Astrocyte of the cerebellum (primary cell): ENCODE measurements at places on chromosomes 12 and 14.

DNA sequence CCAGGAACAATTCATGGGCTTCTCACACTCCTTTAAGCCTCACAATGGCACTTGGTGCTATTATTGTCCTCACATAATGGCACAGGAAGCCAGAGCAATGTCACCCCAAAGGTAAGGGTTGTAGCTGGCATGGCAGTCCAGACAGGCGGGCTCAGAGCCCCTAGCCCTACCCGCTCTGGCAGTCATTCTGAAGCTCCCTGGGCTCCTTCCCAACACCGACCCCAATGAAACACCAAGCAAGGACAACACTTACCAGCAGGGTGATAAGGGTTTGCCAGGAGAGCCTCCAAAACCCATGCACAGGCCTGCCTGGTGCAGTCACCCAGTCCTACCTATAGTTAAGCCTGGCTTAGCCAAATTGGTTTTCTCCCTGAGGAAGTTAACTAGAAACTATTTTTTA is 30.8 kb downstream of the MAX start:
- DNase-seq: no peak

DNA sequence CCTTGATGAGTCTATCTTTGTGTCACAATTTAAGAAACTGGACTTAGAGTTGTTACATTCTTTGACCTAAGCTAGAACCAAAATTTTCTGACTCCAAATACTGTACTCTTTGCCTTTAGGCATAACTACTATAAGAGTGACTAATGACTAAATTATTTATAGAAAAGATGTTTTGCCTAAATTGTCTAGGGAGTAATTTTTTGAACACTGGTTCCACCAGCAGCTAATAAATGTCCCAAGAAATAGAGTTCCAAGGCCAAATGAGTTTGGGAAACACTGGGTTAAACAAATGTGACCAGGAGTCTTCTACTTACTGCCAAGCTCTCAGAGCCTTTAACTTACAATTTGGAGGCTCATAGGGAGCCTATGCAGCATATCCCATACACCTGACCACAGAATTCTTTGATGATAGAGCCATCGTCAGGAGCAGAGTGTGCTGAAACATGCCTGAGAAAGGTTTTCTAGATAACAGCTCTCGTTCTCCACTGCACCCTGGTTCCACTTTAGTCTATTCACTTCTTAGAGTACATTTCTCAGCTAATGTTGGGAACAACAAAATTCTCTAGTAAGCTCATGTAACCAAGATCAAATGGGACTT is 215.9 kb upstream of the HMGA2 start:
- no peak for DNase-seq

DNA sequence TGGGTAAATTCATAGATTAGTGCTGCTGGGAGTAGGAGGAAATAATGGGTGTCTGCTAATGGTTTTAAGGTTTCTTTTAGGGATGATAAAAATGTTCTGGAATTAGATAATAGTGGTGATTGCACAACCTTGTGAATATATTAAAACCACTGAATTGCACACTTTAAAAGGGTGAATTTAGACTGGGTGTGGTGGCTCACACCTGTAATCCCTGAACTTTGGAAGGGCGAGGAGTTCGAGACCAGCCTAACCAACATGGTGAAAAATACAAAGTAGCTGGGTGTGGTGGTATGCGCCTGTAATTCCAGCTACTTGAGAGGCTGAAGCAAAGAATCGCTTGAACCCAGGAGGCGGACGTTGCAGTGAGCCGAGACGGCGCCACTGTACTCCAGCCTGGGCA is 1.3 kb downstream of the RAD52 start:
- no peak for DNase-seq

- no peak for DNase-seq
Observed at GRCh38 chr12:11535127-11535526, 114.3 kb upstream of the ETV6 start.

- DNase-seq: no peak
Observed at GRCh38 chr14:91227183-91227628, 17.3 kb downstream of the GPR68 start.

DNA sequence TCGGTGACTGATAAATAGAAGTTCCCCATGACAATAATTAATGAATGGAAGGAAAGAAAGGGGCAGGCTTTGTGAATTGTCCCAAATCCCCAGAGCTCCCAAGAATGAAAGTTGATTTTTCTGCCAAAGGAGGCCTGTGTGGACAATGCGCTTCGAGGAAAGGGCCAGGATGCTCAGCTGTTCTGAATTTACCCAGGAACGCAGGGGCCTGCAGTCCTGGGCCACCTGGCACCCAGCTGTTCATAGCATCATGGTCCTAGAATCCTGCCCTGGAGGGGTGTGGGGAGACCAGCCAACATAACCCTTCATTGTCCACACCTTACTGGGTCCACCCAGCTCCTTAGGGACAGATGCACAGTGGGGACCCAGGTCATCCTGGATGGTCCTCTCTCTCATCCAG is 587.5 kb downstream of the BCL11B start:
- no peak for DNase-seq

- DNase-seq: no peak
Observed at GRCh38 chr14:104431929-104432541, 147.5 kb upstream of the C14orf180 start.

GRCh38 chr14:74265301-74265965 is 26.2 kb downstream of the VSX2 start:
- no peak for DNase-seq

GRCh38 chr14:59067127-59067894 is 121.2 kb upstream of the DAAM1 start:
- no peak for DNase-seq

GRCh38 chr14:61894452-61895077 is 132.3 kb downstream of the SNAPC1 start:
- peak; percentile 54 for DNase-seq

DNA sequence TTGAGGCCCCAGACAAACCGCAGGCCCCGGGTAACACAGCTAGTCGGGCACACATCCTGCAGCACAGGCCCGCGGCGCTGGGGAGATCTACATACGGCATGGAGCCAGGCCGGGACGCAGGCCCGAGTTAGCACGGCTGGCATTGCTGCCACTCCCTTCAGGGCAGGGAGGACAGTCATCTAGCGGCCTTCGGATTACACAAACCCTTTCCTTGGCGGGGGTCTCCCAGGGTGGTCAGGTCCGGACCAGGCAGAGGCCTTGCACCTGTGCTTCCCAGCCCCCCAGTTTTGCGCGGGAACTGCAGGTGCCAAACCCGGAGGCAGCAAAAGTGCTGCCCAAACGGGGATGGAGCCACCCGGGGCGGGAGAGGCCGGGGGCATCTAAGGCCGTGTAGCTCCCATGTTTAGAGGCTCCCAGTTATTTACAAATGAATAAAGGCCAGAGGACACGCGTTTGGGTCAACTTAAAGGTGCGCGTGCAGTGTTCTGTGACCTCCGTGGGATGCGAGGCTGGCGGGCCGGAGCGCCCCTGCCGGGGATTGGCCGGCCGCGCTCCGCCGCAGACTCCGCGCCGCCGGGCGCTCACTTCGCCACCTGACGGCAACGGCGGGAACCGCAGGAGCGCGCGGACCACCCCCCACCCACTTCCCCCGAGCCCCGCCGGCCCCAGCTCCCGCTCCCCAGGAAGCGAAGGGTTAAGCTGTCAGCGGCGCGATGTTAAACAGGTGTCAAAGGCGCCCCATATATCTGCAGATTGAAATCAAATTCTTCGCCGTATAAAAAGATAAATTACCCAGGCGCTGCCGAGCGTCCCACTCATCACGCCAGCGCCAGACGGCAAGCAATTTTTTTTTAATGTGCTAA is 18.1 kb downstream of the VSX2 start:
- DNase-seq: no peak

DNA sequence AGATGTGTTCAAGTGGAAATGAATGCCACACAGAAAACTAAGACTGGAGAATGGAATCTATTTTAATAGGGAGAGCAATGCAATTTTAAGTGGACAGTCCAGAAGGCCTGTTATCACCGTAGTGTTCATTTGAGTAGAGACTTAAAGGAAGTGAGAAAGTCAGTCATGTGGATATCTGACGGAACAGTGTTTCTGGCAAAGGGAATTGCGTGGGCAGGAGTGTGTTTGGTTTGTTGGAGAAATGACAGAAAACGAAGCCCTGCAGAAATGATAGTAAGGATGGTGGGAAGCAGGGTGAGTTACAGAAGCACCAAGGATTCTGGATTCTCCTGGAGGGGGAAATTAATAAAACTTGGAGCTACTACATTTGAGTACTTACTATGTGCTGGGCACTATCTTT is 776.6 kb downstream of the MED13L start:
- no peak for DNase-seq

- no peak for DNase-seq
Observed at GRCh38 chr12:102498471-102498870, 18.1 kb upstream of the IGF1 start.

GRCh38 chr14:85599939-85600338 is 70.0 kb downstream of the FLRT2 start:
- no peak for DNase-seq

DNA sequence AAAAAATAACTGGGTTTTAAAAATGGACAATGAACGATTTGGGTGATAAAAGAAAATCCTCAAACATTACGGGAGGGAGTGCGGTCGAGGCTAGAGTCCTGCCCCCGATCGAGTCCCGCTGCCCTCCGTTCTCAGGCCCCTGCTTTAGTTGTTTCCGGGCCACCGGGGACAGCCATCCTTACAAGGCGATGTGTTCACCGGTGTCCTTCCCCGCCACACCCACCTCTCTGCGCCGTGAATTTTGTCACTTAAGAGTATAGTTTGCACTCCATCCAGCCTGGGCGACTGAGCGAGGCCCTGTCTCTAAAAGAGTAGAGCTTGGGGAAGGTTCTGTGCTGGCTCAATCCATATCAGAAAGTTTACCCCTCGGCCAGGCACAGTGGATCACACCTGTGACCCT is 2.9 kb downstream of the ULK1 start:
- no peak for DNase-seq

- peak; percentile 89 for DNase-seq
Observed at GRCh38 chr12:32679091-32679919, at the start of gene DNM1L. DNM1L (plus strand) TSS chr12:32679301; CDS start chr12:32679364, 63 bp downstream.

DNA sequence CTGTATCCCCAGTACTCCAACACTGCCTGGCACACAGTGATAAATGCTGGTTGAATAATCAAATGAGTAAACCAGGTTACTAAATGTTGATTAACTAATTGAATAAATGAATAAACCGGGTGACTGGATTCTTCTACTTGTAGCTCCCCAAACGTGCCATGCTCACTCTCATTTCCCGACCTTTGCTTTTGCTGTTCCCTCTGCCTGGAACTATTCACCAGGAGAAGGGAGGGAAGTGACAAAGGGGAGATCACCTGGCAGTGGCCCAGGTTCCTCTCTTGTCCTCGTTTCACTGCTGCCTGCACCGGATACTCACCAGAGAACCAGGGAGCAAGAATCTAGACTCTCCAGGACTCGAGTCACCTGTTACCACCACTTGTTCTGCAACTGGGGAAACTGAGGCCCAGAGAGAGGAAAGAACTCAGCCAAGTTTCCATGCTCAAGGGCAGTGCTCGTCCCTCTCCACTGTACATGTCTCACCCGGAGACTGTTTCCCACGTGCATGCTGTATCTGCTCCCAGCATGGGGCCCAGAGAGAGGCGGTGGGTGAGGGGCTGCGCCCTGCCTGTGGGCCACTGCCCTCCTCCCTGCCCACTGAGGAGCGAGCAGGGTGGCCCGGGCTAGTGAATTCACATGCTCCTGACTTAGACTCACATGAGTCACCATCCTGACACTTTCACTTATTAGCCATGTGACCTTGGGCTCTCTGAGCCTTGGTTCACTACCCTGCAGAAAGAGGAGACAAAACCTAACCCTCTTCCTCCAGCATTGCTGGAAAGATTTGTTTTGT is 17.7 kb upstream of the POP5 start:
- no peak for DNase-seq

DNA sequence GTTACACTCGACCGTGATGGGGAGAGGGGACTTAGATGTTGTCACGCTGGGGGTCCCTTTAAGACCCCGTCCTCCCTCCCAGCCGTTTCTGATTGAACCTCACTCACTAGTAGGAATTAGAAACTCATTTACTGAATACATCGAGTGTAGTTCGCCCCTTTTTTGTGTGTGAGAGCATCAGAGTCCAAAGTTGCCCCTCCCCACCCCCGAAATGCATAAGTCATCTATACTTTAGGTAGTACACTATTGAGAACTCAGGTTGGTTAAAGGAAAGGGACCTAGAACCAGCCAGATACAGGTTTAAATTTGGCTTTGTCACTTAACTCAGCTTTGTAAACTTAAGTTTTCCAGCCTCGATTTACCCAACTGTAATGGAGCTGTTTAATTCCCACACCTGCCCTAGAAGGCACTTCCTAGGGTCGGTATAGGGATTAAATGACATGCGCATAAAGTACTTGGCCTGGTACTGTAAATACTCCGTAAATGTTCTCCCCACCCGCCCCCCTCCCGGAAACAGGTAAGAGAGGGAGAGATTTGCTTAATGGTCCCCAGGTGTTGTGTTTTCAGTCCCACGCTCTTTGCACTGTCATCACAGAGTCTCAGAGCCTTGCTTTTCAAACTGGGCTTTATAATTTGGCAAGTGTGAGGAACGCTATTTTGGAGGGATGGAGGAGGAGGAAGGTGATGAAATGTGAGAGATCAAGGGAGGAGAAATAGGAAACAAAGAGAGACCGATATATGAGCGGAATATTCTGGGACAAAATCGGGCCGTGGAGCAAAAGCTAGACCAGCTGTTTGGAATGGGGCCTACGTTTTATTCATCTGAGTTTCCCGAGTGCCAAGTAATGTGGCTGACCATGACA is 897 bp downstream of the SUDS3 start:
- no peak for DNase-seq

DNA sequence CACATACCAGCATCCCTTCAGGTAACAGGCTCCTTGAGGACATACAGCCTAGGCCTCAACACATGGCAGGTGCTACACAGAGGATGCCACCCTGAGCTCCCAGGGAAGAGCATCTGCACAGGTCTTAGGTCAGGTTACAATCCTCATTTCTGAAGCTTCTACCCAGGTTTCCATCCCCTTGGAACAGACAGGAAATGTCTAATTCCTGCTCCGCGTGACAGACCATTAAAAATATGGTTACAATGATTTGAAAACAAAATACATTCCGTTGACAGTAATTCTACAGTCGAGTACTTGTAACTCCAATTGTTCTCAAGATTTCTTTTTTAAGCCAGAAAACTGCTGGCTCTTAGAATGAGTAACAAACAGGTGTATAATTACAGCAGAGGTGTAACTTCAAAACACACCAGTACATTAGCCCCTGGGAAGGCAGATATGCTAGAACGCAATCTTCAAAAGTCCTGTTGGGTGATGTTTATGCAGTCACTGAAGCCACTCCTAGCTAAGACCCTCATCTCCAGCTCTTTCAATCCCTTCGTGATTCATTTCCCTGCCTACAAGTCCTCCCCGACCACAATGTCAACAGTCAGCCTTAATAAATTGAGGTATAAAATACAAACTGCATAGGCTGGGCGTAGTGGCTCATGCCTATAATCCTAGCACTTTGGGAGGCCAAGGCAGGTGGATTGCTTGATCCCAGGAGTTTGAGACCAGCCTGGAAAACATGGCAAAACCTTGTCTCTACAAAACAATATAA is 11.6 kb downstream of the SETD3 start:
- no peak for DNase-seq

GRCh38 chr14:80942191-80942600 is 658 bp upstream of the CEP128 start:
- DNase-seq: no peak
